Stimulated activated CD8-positive, alpha-beta memory T cell treated with anti-CD3 and anti-CD28 coated beads, Interleukin-7, amount 100 ng/mL, for 1 hour (primary cell): ENCODE measurements at places on chromosomes 11 and 22.

DNA sequence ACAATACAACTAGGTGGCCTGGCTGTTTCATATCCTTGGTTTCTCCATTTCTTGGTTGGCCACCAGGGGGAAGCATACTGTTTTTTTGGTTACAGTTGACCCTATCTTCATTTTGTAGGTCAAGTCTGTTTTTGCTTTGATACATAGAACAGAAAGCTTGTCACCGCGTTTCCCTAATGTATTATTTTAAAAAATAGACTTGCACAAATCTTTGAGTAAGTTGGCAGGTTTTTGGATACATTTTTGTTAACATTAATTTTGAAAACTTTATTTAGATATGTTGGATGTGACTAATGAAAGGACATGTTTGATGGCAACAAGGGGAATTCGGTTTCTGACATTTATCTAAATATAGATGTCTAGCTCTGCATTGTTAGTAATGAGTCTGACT, 3.0 kb downstream of the NCR3LG1 start:
- DNase-seq = no peak

- no peak for DNase-seq
These were observed 73.8 kb downstream of the FAM76B start for GRCh38 chr11:95715777-95716241.

DNA sequence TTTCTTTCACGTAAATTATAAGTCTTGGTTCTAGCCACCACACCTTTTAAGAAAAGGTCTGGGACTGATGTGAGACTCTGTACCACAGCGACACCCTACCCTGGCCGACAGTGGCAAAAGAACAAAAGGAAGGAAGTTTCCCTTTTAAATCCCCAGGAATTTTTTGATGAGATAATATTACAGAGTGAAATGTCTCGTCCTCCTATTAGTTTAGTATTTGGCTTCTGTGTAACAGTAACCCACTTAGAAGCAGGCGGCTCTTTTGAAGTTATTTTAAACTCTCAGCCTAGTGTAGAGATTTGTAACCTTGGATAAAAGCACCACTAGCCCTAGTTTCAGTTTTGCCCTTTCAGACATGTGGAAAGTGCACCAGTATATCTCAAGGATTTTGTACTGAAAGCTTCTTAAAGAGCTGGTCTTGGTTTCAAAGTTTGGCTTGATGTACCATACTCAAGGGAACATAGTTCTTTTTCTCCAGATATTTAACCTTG, 84.1 kb downstream of the C22orf31 start:
- DNase-seq = no peak

DNA sequence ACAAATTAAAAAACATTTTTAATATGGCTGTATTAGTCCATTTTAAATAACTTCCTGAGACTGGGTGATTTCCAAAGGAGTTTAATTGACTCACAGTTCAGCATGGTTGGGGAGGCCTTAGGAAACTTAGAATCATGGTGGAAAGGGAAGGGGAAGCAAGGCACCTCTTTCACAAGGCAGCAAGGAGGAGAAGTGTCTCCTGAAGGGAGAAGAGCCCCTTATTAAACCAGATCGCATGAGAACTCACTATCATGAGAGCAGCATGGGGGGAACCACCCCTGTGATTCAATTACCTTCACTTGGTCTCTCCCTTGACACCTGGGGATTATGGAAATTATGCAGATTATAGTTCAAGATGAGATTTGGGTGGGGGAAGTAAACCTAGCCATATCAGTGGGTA, 488.6 kb downstream of the ETS1 start:
- DNase-seq = no peak

DNA sequence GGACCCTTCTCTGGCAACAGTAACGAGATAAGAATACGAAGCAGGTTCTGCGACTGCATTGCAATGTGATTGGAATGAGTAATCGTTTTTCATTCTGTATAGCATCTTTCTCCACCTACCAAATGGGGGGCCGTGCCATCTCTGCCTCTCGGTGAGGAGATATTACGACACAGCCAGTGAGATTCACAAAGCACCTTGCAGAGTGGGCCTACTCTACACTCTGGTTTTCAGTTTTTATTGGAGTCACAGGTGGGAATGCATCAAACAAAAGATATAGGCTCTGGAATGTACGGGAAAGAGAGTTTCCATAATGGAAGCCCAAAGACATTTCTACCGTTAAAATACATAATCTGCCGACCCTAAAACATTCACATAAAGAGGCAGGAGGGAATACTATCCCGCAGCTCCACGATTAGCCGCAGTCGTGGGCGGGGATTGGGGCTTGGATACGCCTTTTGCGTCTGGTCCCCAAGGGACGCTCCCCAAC, 423 bp upstream of the RTN3 start:
- no peak for DNase-seq

DNA sequence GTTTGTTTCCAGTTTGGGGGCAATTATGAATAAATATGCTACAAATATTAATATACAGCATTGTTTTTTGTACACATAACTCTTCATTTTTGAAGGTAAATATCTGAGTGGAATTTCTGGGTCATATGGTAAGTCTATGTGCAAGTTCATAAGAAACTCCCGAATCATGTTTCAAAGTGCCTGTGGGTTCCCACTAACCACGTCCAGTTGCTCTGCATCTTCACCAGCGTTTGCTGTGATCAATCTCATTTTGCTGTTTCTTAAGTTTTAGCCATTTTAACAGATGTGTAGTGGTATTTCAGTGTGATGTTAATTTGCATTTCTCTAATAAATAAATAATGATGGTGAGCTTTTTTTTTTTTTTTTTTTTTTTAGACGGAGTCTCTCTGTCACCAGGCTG, 14.2 kb upstream of the CSRP3 start:
- no peak for DNase-seq

- DNase-seq = peak; percentile 99
These were observed 11.8 kb downstream of the LTBP3 start for GRCh38 chr11:65546217-65546958.

GRCh38 chr11:33857933-33858371, 33.9 kb downstream of the LMO2 start:
- DNase-seq = peak; percentile 59

DNA sequence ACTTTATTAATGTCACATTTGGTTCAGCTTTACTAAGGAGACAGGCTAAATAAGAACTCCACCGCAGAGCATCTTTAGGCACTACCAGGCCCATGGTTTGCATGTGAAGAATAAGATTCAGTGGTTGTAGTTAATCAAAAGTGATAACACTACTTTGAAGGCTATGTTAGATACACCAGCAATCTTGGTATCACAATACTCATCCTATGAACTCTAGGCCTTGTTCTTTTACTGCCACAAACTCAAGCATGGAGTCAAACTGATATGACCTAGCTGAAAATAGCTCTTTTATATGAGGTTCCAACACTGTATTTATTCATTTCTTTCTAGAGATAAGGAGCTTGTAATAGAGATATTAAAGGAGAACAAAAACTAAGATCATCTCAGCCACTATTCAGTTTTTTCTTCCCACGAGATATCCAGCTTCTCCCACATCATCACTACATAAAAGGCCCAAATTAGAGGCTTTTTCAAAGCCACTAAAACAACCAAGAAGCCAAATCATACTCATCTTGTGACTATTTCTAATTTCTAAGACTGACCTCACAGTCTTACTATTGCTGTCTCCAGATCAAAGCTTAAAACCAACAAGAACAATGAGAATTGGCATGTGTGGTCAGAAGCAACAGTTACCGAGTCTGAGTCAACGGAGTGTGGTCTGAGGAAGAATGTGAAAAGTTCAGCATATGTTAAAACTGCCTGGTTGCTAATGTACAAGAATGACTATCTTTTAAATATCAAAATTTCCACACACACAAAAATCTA, 25.1 kb upstream of the GUCY1A2 start:
- DNase-seq = no peak

GRCh38 chr11:70790671-70791300, 392.5 kb downstream of the CTTN start:
- DNase-seq = no peak

- no peak for DNase-seq
These were observed 26.3 kb downstream of the TRMU start for GRCh38 chr22:46361826-46362202.

DNA sequence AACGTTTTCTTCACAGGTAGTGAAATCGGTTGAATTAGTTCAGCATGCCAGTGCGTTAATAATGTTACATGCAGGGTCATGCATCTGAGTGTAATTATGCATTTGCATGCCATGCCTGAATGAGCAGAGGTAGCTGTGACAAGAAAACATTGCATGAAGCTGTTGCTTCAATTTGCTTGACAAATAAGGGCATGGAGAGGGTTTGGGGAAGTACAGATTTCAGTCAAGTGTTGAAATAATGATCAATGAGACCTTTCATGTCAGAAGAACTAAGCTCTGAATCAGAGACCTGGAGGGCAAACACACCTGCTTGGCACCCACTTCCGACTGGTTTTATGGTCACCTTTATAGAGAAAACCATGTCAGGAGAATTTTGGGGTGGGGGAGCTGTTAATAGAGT, 221.4 kb downstream of the DBX1 start:
- no peak for DNase-seq

DNA sequence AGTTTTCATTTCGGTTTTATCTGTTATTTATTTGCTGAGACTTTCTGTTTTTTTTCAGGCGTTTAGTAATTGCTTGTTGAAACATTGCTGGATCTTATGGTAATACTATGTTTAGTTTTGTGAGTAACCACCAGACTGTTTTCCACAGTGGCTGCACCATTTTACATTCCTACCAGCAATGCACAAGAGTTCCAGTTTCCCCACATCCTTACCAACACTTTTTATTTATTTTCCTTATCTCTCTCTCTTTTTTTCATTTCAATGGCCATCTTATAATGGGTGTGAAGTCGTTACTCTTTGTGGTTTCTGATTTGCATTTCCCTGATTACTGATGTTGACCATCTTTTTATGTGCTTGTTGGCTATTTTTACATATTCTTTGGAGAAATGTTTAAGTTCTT, 23.7 kb downstream of the USP47 start:
- no peak for DNase-seq

GRCh38 chr11:45860348-45860747, 13.1 kb downstream of the CRY2 start:
- DNase-seq = no peak

DNA sequence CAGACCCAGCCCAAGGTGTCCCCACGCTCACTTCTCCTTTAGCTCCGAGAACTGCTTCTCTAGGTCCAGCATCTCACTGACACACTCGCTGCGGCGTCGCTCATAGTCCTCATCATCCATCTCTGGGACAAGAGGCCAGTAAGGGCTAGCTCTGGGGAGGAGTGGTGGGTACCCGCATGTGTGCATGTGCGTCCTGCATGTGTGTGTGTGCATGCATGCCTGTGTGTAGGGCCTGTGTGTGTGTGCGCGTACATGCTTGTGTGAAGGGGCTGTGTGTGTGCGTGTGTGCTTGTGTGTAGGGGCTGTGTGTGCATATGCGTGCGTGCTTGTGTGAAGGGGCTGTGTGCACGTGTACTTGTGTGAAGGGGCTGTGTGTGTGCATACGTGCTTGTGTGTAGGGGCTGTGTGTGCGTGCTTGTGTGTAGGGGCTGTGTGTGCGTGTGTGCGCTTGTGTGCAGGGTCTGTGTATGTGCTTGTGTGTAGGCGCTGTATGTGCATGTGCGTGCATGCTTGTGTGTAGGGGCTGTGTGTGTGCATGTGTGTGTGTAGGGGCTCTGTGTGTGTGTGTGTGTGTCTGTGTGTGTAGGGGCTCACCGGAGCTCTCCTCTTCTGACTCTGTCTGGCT, 3.3 kb downstream of the BRMS1 start:
- DNase-seq = no peak

- DNase-seq = no peak
These were observed 111.4 kb upstream of the TBCEL start for GRCh38 chr11:120912504-120912903.

- no peak for DNase-seq
These were observed 108.4 kb upstream of the ZC3H12C start for GRCh38 chr11:109984634-109985289.

- no peak for DNase-seq
These were observed 226.9 kb downstream of the INSC start for GRCh38 chr11:15341587-15341986.

- DNase-seq = no peak
These were observed 19.9 kb downstream of the UPB1 start for GRCh38 chr22:24515027-24515338.

DNA sequence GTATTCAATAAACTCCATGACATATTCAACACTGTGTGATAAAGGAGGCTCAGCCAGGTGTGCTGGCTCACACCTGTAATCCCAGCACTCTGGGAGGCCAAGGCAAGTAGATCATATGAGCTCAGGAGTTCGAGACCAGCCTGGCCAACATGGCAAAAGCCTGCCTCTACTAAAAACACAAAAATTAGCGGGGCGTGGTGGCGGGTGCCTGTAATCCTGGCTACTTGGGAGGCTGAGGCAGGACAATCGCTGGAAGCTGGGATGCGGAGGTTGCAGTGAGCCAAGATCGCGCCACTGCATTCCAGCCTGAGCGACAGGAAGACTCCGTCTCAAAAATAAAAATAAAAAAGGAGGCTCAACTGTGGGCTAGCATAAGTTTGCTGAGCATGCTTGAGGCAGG, 4.1 kb upstream of the SLC25A18 start:
- DNase-seq = no peak

GRCh38 chr11:60118338-60118737, 29.9 kb downstream of the MS4A2 start:
- no peak for DNase-seq

- DNase-seq = no peak
These were observed 18.3 kb upstream of the RAC2 start for GRCh38 chr22:37262346-37262745.

- DNase-seq = no peak
These were observed 195.4 kb upstream of the ARHGAP20 start for GRCh38 chr11:110907629-110908028.

DNA sequence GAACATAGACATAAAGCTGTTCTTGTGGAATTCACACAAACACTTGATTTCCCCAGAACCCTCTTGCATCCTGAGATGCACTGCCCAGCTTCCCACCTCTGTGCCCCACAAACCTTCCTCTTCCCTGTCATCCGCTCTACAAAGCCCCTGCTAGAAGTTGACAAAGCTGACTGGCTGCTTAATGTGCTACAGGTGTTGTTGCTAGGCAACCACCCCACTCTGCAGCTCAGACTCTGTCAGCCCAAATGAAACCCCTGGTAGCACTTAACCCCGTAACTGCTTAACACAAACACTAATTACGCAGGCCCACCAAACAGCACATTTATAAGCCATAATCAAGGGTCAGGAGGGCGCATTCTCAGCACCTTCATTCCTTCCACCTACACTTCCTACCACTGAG, 172.0 kb upstream of the CADM1 start:
- DNase-seq = no peak

- DNase-seq = no peak
These were observed 55.0 kb upstream of the USP47 start for GRCh38 chr11:11786771-11787170.

- no peak for DNase-seq
These were observed 17.4 kb upstream of the TMEM121B start for GRCh38 chr22:17138513-17138912.

- no peak for DNase-seq
These were observed 13.6 kb downstream of the CHEK2 start for GRCh38 chr22:28728002-28728401.
